ENCODE measurements at places on chromosomes 7 and 10.

DNA sequence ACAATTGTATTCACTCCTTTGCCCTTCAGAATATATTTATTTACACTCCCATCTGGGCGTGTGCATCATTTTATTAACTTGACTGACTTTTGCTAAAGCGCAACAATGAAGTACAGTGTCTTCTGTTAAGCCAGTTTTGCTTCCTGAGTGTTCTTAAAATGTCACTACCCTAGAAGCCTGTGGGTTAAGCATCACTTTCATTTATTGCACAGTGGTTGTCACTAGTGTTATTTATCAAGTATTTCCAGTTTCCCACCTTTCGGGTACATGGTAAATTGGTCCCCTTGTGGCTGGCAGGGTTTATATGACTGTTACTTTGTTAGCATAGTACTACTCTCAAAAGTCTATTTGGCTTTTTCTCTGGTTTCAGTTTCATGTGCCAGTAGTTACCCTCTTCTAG, 3.3 kb downstream of the HILPDA start:
- no peak for DNase-seq

DNA sequence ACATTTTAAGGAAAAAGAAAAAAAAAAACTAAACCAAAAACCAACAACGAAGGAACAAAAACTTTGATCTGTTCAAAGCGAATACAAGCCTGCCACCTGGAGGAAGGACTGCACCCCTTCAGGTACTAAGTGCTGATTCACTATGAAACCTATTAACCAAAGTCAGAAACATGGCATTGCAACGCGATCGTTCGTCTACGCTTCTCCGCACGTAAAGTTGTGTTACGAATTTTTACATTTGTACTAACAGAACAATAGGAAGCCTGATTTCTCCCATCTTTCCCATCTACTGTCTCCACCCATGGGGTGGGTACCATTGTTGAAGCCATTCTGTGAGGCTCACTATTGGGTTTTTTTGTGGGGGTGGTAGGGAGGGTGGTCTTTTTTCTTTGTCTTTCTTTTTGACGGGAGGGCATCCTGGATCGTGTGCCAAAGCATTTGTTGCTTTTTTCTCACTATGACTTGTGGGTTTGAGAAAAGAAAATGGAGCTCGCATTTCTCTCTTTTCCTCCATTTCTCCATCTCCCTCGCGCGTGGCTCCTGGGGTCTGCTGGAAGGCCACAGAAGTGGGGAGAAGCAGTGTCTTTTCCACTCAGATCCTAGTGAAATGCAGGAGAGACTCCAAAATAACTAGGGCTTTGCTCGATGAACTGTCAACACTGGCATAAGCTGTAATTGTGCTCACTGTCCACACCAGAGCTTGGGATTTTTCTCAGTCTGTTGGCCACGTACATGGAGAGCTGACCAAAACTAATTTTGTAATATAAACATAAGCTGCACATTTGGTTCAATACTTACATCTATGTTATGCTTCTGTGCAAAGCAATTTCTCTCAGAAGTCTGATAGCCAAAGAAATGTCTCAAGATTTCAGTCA, 100.9 kb upstream of the YAE1 start:
- DNase-seq: peak; percentile 10

GRCh38 chr7:31320675-31321074, 19.9 kb downstream of the NEUROD6 start:
- no peak for DNase-seq

DNA sequence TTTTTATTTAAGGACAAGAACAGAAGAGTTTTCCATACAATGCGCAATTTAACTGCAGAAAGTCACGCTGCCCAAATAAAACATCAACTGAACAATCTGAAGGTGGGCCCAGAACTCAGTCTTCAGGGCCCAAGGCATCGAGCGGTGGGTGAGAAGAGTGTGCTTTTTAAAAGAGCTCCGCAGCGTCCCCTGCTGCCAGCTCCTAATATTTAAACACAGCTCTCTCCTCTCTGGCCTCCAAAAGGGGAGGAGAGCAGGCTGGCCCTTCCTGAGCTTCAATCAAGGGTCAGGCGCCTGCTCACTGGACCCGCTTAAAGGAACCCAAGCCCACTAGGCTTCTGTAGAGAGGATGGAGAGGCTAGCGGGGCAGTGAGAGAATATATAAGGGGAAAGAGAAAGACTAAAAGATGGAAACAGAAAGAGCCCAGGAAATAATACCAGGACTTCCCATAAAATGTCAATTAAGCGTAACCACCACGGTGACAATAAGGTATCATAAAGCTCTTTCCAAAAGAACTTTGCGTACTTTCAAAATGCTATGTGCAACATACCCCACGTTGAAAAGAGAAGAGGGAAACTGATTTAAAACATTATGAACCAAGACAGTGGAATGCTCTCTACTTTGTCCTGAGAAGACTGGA, 2.8 kb downstream of the FAM53B start:
- DNase-seq: peak; percentile 73

DNA sequence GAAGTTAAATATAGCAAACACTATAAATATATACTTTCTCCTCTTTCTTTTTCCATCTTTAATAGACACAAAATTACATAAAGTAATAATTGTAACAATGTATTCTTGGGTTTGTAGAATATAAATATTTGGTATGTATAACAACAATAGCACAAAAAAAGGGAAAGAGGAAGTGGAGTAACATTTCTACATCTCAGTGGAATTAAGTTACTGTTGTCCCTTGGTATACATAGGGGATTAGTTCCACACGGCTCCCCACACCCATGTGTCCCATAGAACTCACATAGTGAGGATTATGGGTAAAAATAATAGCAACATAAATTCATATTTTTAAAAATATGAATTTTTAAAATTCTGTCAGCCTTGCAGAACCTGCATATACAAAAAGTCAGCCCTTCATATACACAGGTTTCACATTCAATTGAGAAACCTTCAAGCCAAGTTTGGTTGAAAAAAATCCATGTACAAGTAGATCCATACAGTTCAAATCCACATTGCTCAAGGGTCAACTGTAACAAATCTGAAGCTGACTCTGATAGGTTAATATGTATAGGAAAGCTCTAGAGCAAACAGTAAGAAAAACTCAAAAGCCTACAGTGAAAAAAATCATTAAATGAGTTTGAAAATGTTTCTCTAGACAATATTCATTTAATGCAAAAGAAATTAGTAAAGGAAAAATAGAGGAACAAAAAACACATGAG, 92.4 kb downstream of the HYCC1 start:
- no peak for DNase-seq

- no peak for DNase-seq
These were observed 250.9 kb upstream of the SORCS1 start for GRCh38 chr10:107415446-107415845.

DNA sequence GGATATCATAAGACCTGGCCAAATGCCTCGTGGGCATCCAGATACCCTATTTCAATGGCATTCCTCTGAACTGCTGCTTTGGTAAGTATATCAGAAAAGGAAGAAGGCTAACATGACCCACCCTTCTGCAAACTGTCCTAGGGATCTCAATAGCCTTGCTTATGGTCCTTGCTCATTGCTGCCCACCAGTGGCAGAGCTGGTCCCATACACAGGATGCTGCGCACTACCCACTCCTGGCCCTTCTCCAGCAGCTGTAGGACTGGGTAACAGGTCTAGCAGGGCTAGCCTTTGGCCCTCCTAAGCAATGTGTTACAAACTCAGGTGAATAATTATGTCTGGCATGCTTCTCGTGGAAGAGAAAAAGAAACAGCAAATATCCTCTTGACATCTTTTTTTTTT, 72.5 kb downstream of the C10orf90 start:
- DNase-seq: no peak

DNA sequence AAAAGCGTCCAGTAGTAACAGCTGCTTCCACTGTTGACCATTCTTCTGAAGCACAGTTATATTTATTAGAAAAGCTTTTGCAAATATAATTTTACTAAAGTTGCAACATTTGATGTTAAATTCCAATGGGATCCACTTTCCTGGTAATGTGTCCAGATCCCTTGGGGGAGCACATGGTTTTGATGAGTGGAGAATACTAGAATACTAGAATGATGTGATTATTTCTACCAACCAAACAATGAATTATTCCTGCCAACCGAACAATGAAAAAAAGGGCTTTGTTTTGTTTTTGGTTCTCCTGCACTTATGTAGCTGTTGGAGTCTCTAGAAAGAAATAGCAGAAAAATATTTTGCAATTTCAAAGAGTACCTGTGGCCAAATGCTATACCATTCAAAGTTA, 59.1 kb downstream of the BPGM start:
- DNase-seq: no peak

- DNase-seq: no peak
These were observed 183.1 kb upstream of the PRSS58 start for GRCh38 chr7:142440906-142441411.

- no peak for DNase-seq
These were observed 172.4 kb upstream of the LANCL2 start for GRCh38 chr7:55192723-55193122.

- peak; percentile 5 for DNase-seq
These were observed 79.0 kb upstream of the PLXNA4 start for GRCh38 chr7:132655131-132655727.

DNA sequence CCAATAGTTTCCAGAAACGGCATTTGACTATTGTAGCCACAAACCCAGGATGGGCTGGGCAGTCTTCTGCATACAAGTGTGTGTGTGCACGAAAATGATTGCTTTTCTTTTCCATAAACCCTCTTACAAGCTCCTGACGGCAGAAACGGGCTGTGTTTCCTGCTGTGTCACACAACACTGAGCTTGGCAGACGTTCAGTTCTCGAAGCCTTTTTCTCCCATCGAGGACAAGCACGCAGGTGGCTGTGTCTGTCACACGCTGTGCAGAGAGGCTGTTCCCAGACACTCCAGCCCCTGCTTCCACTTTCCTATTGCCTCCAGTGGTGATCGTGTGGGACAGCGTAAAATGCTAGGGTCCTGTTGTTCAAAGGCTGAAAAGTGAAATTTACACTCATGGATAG, 32.1 kb downstream of the RBAK start:
- DNase-seq: no peak

DNA sequence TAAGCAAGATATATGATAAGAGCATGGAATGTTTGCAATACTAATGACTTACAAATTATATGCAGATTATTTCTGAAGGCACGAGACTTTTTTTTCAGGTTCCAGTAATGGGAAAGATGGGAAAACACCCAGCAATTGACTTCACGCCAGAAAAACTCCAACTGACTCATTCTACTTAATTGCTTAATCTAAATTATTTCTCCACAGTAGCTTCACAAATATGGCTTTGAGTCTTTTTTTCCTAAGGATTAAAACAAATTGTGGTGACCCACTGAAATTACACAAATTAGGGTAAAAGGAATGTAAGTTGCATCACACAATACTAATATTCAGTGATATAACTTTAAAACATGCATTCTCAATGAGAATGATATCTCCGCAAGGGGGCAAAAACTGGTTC, 138.7 kb downstream of the GNAI1 start:
- no peak for DNase-seq

DNA sequence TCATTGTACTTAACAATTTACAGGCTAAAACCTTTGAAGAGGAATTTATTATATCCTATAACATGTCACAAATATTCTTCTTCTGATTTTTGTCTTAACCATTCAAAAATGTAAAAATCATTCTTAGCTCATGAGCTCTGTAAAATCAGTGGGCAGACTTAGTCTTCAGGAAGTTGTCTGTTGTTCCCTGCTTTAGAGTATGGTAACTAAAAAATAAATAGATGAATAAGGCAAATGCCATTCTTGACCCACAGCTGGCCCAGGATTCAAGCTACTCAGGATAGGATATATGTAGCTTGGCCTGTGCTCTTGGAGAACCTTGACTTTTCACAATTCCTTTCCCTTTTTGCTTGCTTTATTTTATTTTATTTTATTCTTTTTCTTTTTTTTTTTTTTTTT, 51.5 kb downstream of the LRRC4 start:
- DNase-seq: no peak

GRCh38 chr7:92973974-92974373, 137.6 kb upstream of the CDK6 start:
- no peak for DNase-seq

DNA sequence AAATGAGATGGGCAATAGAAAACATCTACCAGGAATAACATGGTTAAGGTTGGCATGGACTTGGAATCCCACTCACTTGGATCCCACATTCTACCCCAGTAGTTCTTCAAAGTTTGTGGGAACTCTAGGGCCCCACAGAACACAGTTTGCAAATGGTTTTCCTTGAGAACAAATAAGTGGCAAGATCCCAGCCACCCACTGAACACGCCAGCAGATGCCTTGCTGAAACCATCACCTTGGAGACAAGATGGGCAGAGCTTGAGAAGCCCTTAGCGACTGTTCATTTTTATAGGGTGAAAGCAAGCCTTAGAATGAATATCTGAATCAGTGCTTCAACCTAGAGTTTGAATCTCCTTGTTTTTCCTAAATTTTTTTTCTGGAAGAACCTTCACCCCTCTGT, 349.1 kb downstream of the RPS24 start:
- DNase-seq: no peak

- no peak for DNase-seq
These were observed 7.1 kb downstream of the FAM171A1 start for GRCh38 chr10:15364001-15364400.

DNA sequence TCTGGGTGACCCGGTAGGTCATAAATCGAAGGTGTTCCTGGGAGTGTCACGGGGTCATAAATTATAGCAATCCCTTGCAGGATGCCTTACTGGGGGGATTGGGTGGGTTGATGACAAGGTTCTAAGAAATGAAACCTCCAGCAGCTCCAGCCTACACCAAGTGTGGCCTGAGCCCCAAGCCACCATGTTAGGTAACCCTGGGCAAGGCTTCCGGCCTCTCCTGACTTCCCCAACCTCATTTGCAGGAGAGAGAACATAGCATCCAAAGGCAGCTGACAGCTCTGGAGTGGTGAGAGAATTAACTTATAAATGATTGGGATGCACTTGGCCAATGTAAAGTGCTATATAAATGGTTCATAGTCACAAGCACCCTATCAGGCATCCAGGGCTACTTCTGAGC, 52.8 kb upstream of the TMEM273 start:
- no peak for DNase-seq

- no peak for DNase-seq
These were observed 167.2 kb downstream of the PRKG1 start for GRCh38 chr10:51241461-51241860.

DNA sequence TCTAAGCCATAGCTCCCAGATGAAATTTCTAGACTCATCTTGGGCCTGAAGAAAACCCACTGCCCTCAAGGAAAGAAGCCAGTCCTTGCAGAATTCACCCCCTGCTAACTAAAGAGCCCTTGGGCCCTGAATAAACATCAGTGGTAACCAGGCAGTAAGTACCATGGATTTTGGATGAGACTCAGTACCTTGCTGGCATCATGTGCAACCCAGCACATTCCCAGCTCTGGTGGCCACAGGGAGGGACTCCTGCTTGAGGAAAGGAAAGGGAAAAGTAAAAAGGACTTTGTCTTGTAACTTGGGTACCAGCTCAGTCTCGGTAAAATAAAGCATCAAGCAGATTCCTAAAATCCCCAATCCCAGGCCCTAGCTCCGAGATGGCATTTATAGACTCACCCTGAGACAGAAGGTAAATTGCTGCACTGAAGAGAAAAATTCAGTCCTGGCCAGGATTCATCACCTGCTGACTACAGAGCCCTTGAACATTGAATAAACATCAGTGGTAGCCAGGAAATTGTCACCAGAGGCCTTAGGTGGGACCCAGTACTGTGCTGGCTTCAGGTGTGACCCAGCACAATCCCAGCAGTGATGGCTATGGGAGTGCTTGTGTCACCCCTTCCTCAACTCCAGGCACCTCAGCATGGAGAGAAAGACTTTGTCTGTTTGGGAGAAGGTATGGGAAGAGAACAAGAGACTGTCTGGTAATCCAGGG, 31.2 kb upstream of the SFTPD start:
- DNase-seq: no peak
